H1 (cell line): ENCODE measurements at places on chromosomes 7 and 10. TPM values are rescaled to one million over a fixed set of nuclear protein-coding genes. Genes with fewer than 3 reads are reported as not detected.

DNA sequence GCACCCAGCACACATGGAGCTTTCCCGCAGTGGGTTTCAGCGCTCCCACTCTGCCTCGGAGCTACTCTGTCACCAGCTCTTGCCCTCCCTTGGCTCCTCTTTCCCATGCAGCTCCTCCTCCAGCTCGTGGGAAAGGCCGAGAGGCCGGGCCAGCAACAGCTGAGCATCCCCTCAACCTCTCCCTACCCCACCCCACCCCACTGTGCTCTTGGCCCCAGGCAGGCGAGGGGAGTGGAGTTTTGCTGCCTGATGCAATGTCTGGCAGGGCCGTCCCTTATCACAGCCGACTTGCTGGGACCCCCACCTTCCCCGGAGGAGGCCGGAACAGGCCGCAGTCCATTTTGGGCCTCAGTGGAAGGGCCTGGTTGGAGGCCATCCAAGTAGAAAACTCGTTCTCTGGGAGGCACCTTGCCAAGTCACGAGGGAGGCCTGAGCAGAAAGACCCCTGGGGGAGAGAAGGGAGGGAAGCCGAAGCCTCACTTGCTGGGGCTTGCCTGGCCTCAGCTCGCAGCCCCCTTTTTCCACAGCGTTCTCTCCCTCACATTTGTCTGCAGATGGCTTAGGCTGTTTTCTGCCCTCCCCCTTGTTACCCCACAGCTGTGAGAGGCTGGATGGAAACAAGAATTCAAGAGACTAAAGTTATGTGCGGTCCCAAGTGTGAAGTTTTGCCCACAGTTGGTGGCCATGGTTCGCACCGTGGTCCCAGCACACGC lies 35.3 kb downstream of the CHST3 start:
- DNase-seq: no peak

GRCh38 chr7:94330269-94331020 lies 64.2 kb upstream of the COL1A2 start:
- DNase-seq: no peak

DNA sequence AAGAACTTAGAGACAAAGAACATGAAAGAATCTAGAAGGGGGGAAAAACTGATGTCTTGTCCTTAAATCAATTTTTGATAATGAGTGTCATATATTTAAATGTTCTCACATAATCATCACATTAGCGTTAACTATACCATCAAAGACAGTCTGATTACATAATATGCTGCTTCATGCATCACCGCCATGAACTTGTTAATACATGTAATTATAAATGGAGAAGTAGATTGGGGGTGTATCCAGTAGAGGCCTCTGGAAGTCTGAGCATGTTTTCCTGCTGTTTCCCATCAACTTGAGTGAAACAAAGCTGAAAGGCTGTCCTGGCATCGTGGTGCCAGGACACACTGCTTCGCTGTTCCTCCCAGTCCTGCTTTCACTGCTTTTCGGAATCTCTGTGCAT lies 48.2 kb downstream of the PRLHR start:
- no peak for DNase-seq

GRCh38 chr10:43000651-43001426 lies 76.0 kb upstream of the RET start:
- no peak for DNase-seq

AOAH gene
- polyA plus RNA-seq: 0.08 and 0.30 TPM in 2 replicates

NXPH1 gene
- 0.14 and 0.24 TPM in 2 replicates for polyA plus RNA-seq

TEX47 gene
- not detected in 2 replicates for polyA plus RNA-seq
